ENCODE measurements at places on chromosomes 13 and 19.
A peak's percentile ranks its signal among the peaks of the same experiment; 100 is the strongest.

DNA sequence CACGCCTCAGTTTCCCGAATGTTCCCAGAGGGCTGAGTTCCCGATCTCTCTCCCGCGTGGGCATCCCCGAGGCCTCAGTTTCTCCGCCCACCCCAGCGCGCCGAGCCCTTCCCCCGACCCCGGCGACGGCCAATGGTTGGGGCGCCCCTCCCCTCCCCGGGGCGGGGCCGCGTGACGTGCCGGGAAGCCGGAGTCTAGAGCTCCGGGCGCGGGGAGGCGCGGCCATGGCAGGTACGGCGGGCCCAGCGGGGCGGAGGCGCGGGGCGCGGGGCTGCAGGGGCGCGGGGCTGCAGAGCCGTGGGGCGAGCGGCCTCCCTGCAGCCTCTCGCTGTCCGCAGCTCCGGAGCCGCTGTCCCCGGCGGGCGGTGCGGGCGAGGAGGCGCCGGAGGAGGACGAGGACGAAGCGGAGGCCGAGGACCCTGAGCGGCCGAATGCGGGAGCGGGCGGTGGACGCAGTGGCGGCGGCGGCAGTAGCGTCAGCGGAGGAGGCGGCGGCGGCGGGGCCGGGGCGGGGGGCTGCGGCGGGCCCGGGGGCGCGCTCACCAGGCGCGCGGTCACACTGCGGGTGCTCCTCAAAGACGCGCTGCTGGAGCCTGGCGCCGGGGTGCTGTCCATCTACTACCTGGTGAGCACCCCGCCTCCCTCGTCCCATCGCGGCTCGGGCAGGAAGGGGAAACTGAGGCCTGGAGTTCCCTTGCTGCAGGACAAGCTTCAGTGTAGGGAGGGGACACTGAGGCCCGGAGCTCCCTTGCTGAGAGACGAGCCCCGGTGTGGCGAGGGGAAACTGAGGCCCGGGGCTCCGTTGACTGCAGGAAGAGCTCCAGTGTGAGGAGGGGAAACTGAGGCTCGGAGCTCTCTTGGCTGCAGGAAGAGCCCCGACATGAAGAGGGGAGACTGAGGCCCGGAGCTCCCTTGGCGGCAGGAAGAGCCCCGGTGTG, at the start of gene MPND:
Gene MPND, plus strand, starts transcription at position 193 of the 938 bp plus-strand sequence. Its CDS starts 32 bp downstream, at position 225.
- DNase-seq, result peak; percentile 97

DNA sequence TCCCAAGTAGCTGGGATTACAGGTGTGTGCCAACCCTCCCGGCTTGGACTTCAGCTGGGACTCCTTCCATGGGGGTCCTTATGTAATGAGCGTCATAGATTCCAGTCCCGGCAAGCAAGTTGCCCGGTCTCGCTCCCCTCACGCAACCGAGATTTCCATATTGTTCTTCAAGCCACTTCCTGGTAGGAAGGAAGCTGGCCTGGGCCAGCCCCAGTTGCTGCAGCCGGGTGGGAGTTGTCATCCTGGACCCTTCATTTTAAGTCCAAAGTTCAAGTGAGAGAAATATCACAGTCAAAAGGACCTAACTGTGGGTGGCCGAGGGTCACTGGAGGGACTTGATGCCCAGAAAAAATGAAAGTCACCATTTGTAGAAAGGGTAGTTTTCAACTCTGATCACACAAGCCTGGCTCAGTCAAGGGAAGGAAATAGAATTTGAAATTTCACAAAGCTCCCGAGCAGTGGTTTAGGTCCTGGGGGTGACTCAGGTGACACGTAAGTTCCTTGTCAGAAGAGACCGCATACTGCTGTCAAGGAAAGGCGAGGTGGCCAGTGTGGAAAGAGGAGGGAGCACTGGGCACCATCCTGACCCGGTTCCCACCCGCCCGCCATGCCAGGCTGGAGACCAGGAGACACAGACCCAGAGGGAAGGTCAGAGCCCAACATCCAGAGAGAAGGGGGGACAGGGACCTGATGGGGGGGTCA, 5.3 kb downstream of the FGF21 start:
- no peak for DNase-seq

- DNase-seq, result no peak
Observed at GRCh38 chr13:59494560-59494970, 669.2 kb downstream of the DIAPH3 start.

GRCh38 chr13:34411894-34412293, 530.2 kb upstream of the NBEA start:
- DNase-seq, result no peak

DNA sequence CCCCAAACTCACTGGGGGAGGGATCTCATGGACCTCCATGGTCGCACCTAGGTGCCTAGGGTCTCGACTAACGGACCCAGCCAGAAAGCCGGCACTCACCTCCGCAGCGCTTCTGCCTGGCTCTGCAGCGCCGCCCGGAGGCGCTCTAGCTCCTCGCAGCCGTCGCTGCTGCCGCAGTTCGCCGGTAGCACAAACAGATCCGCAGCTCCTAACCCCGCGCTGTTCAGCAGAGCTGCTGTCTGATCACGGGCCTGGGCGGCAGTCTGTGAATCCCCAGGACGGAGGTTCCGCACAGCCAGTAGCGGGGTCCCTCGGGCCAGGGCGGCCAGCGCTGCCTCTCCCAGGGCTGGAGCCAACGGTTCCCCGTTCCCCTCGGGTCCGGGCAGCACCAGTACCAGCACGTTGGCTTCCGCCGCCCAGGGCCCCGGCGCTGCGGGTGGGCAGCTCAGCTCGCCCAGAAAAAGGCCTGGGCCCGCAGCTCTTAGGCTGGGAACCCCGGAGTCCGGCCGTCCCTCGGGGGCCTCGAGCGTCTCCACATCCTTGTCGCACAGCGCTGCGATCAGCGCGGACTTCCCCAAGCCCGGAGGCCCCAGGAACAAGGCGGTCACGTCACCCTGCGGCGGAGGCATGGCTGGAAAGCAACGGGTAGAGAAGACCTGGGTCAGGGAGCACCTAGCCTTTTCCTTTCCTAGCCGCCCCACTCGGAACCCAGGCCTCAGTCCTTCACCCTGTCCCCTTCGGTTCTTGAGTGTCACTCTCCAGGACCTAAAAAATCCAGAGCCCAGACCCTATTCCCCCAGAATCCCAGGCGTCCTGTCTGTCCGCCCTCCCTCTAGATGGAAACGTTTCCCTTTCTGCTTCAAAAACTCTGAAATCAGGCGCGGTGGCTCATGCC, 977 bp downstream of the IRGQ start:
- DNase-seq, result peak; percentile 81

DNA sequence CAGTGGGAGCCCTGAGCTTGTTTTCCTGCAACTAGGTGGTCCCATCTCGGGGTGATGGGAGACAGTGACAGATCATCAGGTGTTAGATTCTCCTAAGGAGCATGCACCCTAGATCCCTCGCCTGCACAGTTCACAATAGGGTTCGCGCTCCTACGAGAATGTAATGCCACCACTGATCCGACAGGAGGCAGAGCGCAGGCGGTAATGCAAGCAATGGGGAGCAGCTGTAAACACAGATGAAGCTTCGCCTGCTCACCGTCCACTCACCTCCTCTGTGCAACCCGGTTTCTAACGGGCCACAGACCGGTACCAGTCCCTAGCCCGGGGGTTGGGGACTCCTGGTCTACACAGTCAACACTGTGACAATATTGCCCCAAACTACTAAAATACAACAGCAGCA, 38.8 kb downstream of the CARD8 start:
- no peak for DNase-seq

Data from upper lobe of right lung (tissue), 1 donor.